Kidney epithelial cell (primary cell): ENCODE measurements at places on chromosomes 7 and 10. TPM values are rescaled to one million over a fixed set of nuclear protein-coding genes. Genes with fewer than 3 reads are reported as not detected.

GRCh38 chr7:12315049-12315448 is 88.6 kb downstream of the VWDE start:
- no peak for DNase-seq

VWA2 gene
- 2.2 and 3.8 TPM in 2 replicates for total RNA-seq

GRCh38 chr7:107236862-107237261 is 68.1 kb downstream of the HBP1 start:
- DNase-seq, result no peak

DNA sequence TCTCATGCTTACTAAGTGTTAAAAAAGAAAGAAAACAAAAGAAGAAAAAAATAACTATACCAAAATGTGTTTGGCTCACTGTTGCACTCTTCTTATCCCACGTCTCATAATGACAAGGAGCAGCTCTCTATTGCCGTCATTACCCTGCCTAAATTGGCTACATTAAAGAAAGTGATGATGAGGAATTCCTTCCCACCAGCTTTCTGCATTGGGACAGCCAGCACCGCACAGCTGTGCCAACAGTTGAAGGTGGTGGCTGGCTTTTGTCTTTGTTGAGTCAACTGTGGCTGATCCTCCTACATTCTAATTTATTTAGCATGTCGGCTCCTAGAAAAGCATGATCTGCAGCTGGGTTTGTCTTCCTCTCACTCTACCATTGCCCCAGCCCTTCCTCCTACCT is 751.8 kb downstream of the KCNMA1 start:
- peak; percentile 7 for DNase-seq

DNA sequence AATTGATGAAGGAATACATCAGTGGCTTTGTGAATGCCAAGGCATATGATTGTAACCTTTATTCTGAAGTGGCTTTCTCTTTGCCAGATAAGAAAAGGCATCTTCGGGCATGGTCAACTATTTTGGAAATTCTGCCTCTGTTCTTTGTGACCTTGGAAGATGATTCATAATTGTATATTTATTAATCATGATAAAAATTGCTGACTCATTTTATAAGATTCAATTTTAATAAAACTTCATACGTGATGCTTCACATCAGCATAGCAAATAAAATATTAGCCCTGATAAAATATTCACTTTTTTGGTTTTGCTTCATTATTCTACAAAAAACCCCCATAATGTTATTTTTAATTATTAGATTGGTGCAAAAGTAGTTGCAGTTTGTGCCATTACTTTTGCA is 200.5 kb downstream of the MACC1 start:
- DNase-seq, result no peak

HIP1 gene
- total RNA-seq, result 10.6 and 12.4 TPM in 2 replicates

UBTD1 gene
- 32.5 and 44.4 TPM in 2 replicates for total RNA-seq

- no peak for DNase-seq
Observed at GRCh38 chr10:5614155-5614721, 52.2 kb downstream of the ASB13 start.

- no peak for DNase-seq
Observed at GRCh38 chr10:48945441-48946130, 5.9 kb upstream of the LRRC18 start.

- no peak for DNase-seq
Observed at GRCh38 chr10:82817676-82818422, 942.9 kb downstream of the NRG3 start.

NODAL gene
- 0.08 and 0.14 TPM in 2 replicates for total RNA-seq

PAX2 gene
- 5.1 and 7.9 TPM in 2 replicates for total RNA-seq

DNA sequence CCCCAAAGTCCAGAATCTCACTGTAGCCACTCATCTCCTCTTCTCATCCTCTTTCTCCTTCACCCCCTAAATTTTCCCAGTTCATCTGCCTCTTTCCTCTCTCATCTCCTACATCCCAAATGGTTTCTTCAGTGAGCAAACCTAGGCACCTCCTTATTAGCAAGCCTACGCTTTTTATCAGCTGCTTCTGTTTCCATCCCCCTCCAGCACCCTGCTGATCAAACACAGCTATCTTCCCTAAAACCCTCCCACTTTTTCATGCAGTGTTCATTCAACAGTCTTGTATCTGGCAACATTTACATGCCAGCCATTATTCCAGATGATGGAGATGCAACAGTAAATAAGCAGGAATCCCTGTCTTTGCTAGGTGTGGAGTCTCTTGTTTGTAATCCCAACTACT is 3.3 kb upstream of the ABRAXAS2 start:
- no peak for DNase-seq

ADIRF gene
- 0.41 TPM in 1 of 2 replicates, not detected in the other for total RNA-seq

SMKR1 gene
- 0.48 TPM in 1 of 2 replicates, not detected in the other for total RNA-seq

DNA sequence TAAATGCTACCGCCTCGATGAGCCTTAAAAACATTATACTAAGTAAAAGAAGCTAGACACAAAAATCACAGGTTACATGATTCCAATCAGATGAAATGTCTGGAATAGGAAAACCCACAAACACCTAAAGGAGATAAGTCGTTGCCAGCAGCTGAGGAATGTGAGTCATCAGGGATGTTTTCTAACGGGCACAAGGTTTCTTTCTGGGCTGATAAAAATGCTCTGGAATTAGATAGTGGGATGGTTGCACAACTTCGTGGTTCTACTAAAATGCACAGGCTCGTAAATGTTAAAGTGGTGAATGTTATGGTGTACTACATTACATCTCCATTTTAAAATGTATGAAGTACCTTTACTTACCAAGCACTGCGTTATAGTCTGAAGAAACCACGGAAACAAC is 9.7 kb downstream of the ABLIM1 start:
- DNase-seq, result peak; percentile 67

DNA sequence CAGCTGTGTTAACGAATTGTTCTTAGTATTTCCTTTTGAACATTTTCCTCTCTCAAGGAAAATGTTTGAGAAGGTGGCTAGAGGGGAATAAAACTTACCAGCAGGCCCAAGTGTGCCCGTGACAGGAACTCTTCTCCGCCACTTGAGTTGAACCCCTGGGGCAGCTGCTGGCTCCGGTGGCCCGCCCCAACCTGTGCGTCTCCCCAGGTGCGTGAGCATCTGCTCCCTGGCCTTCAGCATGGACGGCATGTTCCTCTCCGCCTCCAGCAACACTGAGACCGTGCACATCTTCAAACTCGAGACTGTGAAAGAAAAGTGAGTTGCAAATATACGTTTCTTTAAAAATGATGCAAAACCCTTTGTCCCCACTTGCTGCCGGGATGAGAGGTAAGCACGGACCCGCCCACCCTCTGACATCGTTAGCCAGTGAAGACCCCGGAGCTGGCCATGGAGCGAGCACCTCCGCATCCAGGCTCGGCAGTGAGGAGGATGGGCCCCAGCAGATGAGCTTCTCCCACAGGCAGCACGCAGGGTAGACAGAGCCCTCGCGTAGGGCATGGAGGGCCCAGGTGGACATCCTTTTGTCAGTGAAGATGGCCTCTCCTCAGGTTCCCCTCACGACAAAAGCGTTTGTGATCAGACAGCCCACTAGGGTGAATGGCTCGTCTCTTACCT is 35.7 kb downstream of the WIPI2 start:
- DNase-seq, result no peak

DNA sequence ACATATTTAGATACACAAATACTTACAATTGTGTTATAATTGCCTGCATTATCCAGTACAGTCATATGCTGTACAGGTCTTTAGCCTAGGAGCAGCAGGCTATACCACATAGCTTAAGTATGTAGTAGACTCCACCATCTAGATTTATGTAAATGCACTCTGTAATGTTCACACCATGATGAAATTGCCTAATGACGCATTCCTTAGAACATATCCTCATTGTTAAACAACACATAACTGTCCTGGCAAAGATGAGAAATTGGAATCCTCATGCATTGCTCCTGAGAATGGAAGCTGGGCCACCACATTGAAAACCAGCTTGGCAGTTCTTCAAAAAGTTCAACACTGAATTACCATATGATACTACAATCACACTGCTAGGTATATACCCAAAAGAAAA is 1002.8 kb upstream of the CELF2 start:
- no peak for DNase-seq

NXPH1 gene
- total RNA-seq, result not detected in 2 replicates

LANCL2 gene
- total RNA-seq, result 13.0 and 18.5 TPM in 2 replicates

KIFBP gene
- 34.1 and 36.9 TPM in 2 replicates for total RNA-seq

DNA sequence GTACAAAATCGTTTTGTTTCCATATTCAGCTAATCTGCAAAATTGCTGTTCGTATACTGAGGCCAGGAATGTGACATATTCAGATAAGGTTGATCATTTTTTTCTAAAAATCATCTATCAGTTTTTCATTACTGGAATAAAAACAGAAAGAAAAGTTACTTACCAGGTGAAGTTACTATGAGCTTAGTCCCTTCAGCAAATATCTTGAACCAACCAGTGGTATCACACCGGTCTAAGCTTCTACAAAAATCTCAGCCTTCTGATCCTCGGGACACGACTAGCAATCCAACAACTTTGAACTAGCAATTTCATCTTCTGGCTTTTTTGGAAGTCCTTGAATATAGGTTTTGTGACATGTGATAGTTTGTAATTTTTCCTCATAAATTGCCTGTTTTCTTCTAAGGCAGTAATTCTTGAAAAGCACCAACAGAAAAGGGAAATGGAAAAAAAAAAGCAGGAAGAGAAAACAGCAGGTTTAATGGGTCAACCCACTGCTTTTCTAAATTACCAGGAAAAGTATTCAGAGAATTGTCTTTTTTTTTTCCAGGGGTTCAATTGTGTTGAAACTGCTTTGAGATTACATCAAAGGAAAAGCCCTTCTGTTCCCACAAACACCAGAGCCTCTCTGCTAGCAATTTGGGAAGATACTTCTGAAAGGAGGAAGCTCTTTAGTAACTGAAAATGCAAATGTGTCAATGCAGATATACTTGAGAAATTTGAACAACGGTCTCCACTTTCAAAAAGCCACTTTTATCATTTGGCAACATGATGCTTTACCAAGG is 2.9 kb upstream of the TARP start:
- no peak for DNase-seq

DNA sequence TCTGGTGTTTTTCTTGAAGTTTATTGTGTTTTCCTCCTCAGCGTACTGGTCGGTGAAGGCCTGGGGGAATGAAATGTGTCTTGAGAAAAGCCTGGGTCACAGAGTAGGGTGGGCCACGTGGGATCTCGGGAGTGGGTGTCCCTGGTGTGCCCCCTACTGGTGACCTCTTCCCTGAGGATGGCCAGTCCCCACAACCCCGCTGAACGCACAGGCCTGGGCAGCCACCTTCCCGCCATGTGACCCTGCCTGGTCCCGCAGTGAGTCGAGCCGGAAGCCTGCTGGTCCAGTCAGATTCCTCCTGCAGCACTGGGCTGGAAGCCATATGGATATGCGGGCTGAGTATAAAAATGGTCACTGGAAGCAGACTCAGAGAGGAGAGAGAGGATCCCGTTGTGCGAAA is 52.9 kb upstream of the GNA12 start:
- DNase-seq, result no peak

NOS3 gene
- 1.0 and 3.1 TPM in 2 replicates for total RNA-seq

- DNase-seq, result no peak
Observed at GRCh38 chr10:59985639-59986038, 79.3 kb upstream of the CCDC6 start.

DNA sequence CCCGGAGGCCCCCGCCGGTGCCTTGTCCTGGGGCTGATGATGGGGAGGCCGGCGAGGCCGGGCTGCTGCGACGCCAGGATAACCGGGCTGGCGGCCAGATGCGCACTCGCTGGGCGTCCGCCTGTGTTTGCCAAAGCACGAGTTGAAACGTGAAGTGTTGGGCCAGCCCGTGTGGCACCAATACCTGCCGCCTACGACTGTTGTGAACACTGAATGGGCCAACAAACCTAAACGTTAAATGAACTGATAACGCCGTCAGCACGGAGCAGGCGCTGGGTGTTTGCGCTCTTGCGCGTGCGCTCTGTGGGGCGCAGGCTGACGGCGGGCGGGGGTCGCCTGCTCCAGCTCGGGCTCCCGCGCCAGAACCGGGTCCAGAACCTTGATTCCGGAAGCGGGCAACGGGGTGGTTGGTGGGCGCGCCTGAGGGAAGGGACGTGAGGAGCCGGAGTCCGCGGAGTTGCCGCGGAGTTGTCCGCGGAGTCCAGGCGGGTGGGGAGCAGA is 658 bp downstream of the CYP2E1 start:
- no peak for DNase-seq

- DNase-seq, result no peak
Observed at GRCh38 chr10:27088119-27089044, 11.9 kb downstream of the ANKRD26 start.

GRCh38 chr7:29346231-29346978 is 151.8 kb downstream of the CHN2 start:
- DNase-seq, result no peak

SDK1 gene
- total RNA-seq, result 3.9 and 5.0 TPM in 2 replicates

- DNase-seq, result no peak
Observed at GRCh38 chr7:11848251-11848650, 16.3 kb upstream of the THSD7A start.

GRCh38 chr7:111982133-111982532 is 224.1 kb downstream of the DOCK4 start:
- DNase-seq, result no peak

DNA sequence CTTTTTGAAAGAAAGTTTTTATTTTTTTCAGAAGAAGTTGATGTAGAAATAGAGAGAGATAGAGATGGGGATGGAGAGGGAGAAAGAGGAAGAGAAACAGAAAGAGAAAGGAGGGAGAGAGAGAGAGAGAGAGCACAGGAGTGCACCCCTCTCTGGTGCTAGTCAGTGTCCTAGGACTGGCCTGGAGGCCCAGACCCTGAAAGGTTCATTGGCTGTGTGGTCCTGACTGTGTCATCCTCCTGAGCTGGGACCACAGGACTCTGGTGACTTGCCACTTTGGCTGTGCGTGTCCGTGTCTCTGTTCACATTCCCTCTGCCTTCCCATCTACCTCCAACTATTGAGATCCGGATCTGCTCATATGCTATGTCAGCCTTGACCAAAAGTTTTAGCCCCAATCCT is 62.1 kb upstream of the SHH start:
- no peak for DNase-seq

TMEM236 gene
- 0.08 and 0.14 TPM in 2 replicates for total RNA-seq
